Stimulated activated CD8-positive, alpha-beta memory T cell treated with anti-CD3 and anti-CD28 coated beads, Interleukin-15, amount 100 ng/mL, for 24 hours (primary cell): ENCODE measurements at places on chromosomes 11 and 22.

GRCh38 chr11:46457659-46458424 lies 66.3 kb upstream of the CHRM4 start:
- DNase-seq, result no peak

GRCh38 chr11:121100943-121101342 lies at the start of gene TECTA:
Gene TECTA (plus strand): TSS chr11:121101243. CDS start chr11:121102666, 1,423 bp downstream.
- DNase-seq, result no peak

GRCh38 chr11:58526721-58527120 lies 18.8 kb upstream of the OR5B21 start:
- no peak for DNase-seq

DNA sequence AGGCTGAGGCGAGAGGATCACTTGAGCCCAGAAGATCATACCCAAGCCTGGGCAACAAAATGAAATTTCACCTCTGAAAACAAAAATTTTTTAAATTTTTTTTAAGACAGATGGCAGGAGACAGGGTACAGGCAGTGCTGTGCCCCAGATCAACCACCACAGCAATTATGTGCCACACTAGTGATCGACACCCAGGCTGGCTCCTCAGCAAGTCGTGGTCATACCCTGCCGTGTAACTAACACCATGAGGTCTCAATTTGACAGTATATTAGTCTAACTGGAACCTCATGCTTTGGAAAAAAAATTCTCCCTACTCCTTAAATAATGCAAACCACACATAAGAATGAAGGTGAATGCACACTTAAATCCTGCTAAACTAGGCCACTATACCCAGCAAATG lies 8.3 kb downstream of the SF3A1 start:
- no peak for DNase-seq

DNA sequence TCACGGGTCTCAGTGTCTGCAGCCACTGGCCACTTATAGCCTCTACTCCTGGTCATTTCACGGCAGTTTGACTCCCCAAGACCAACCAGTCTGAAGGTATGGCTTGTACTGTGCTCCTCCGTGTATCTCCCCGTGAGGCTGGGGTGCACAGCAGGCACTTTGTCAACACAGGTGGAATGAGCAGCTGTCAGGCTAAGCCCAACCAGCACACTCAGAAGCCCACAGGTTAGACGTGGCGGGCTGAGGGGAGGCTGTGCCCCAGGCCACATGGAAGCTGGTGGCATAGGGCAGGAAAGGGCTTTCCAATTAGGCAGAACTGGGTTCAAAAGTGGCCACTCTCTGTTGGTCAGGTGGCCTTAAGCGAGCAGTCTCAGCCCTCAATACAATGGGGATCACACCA lies 7.0 kb downstream of the TP53I11 start:
- DNase-seq, result no peak

DNA sequence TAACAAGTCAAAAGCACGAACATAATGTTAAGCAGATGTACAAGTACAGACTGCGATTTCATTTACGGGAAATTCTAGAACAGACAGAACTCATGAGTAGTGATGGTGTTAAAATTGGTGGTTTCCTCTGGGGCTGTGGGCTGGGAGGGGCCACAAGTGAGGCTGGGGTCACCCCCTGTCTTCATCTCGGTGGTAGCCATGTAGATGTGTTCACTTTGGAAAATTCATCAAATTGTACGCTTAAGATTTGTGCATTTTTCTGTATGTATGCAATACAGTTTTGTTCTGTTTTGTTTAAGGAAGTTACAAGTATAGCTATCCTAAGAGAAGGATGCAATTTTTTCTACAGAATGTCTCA lies 504 bp upstream of the ASCC2 start:
- DNase-seq, result no peak

- no peak for DNase-seq
Measured at GRCh38 chr22:48635816-48636215, 1191.9 kb downstream of the BRD1 start.

DNA sequence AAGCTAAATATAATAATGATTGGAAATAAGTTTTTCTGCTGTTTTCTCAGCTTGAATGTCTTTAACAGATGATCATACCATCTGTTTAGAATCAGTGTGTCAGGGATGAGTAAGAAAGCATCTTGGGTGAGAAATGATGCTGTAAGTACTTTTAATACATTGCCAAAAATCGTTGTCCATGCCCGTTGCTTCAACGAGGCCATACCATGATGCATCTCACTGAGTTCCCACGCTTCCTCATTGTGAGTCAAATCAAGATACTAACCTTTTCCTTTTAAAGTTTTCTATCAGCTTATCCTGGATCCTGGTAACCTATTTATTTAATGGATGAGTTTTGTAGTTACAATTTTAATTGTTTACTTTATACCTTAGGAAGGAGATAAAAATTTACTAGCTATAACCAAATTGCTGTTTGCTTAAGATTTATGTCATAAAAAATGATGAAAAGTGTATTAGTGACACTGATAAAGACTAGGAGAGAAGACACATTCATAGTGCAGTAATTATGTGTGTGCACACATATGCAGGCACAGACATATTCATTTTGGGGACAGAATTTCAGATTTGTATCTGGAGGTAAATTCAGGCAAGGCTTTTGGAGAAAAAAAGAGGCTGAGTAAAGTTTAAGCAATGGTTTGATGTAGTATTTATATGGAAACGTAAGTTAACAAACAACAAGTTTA lies 154.8 kb downstream of the UVRAG start:
- DNase-seq, result no peak

- DNase-seq, result no peak
Measured at GRCh38 chr22:49894322-49895054, 23.8 kb downstream of the ALG12 start.
